ENCODE measurements at places on chromosomes 6 and 20.

DNA sequence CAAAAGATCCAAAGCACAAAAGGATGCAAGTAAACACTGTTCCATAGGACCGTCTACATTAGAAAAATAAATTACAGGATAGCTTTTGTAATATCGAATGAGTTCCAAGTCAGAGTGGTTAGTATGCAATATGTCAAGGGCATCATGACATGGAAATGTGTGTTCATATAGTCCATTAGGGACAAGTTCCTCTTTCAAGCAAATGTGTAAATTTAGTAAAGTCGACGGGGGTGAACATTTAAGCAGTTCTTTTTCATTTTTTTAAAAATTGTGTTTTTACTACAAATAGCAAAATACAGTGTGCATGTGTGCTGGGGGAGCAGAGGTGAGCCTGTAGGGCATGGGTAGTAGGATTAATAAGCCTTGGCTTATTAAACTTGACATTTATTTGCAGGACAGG lies 359.0 kb downstream of the ESR1 start:
- DNase-seq: no peak

- DNase-seq: no peak
Observed at GRCh38 chr6:41637194-41638001, 870 bp upstream of the MDFI start.

- no peak for DNase-seq
Observed at GRCh38 chr20:59125836-59126235, 37.8 kb upstream of the ZNF831 start.

DNA sequence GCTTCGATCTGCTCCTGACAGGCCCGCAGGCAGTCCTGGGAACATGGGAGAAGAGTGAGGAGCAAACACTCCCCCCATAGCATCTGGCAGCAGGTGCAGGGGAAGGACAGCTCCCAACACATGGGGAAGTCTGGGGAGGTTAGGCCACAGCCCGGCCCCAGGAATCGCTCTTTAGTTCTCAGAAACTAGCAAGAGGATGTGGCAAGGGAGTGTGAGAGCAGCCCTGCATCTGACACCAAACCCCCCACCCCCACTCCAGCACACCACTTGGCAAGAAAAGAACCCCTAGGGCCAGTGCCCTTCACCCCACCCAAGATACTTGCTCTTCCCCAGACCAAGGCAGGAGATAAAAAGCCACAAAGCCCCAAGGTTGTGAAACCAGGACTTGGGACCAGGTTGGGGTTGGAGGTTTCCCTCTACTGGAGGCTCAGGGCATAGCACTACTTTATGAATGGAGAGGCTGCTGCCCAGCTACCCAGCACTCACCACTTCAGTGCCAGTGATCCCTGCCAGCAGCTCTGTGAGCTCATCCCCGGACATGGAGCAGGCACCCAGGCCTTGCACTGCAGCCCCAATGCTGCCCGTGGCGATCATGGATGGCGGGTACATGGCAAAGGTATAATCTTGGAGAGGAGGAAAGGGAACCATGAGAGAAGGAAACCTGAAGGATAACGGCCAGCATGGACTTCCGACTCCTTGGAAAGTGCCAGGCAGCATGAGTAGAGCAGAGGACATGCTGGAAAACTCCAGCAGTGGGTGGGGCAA lies 5.4 kb downstream of the CCND3 start:
- peak; percentile 92 for DNase-seq

DNA sequence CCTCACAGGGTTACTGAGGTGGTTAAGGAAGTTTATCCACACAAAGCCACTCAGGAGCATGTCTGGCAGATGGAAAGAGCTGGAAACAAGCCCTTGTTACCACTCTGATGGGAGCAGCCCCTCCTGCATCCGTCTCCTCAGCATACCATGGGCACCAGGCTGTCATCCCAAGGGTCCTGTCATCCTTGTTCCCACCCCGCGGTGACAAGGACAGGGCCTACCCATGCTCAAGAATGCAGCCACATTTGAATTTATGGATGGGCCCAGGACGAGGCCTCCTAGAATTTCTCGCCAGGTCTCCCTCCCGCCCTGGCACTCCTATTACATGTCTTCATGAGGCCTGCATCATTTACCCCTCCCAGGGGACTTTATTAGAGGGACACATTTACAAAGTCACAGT lies 60.0 kb downstream of the NPEPL1 start:
- no peak for DNase-seq

DNA sequence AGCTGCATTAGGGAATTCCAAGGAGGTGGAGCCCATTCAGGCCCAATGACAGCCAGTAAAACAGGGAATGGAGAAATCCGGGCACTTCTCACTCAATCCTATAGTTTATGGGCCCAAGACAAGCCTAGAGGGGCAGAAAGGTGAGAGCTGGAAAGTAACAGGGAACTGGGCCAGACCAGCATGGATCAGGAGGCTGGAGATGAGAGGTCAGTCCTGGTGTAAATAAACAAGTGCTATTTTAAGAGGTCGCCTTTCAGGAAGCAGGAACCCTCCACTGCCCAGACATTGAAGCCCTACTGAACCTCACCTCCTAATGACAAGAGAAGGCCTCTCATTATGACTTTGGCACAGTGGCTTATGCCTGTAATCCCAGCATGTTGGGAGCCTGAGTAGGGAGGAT lies 57.2 kb upstream of the TGM3 start:
- no peak for DNase-seq

DNA sequence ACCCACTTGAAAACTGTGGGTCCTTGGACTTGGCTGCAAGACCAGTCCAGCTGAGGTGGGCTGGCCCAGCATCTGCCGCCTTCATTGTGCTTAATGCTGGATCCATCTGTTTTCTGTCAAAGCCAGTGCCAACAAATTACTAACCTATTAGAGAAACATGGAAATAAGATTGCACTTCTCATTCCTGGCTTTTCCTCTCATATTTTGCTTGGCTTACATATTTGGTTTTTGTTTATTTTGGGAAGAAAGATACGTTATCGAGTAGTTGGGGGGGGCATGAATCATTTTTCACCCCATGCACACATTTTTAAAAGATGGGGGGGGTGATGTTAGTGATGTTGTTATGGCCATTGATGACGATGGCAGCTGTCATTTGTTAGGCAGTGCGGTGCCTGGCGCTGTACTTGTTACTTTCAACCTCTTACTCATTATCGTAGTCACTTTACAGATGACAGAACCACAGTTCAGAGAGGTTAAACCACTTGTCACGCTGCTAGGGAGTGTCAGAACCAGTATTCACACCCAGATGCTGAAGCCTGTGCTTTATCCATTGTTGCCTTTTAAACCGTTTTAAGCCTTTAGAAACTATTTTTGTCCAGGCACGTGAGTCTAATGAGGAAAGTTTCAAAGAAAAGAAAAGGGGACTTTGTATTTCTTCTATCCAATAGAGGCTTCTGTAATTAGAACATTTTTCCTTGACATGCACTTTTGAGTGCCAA lies 180.0 kb downstream of the TMEM242 start:
- DNase-seq: peak; percentile 51

DNA sequence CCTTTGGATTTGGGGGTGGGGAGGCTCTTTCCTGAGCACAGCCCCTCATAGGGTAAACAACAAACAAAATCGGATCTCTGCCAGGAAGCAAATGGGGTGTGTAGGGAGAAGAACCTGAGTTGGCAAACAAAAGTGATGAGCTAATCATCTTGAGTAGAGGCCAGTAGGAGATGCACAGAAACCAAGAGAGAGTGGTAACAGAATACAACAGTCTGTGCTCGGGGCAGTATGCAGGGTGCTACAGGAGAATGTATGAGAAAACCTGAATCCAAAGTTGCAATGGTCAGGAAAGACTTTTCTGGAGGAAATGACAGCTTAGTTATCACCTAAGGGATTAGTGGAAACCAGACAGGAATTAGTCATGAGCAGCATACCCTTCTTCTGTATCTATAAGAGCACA lies 177.8 kb downstream of the CDKAL1 start:
- DNase-seq: no peak

- DNase-seq: no peak
Observed at GRCh38 chr6:54817236-54817635, 29.3 kb upstream of the FAM83B start.

- DNase-seq: no peak
Observed at GRCh38 chr6:145003145-145003544, 718.0 kb downstream of the UTRN start.

DNA sequence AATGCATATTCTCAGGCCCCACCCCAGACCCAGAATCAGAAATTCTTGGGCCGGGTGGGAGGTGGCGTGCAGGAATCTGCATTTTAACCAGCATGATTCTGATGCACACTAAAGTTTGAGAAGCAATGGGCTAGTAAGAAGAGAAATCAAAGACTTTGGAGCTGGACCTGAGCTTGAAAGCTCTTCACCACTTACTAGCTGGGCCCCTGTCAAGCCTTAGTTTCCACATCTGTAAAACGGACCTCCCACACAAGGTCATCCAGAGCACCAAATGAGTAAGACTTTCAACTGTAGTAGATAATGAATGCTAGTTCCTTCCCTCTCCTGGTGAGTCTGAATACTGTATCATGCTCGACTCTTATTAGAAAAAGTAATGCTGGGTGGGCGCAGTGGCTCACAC lies 87.0 kb downstream of the TBC1D7 start:
- no peak for DNase-seq

DNA sequence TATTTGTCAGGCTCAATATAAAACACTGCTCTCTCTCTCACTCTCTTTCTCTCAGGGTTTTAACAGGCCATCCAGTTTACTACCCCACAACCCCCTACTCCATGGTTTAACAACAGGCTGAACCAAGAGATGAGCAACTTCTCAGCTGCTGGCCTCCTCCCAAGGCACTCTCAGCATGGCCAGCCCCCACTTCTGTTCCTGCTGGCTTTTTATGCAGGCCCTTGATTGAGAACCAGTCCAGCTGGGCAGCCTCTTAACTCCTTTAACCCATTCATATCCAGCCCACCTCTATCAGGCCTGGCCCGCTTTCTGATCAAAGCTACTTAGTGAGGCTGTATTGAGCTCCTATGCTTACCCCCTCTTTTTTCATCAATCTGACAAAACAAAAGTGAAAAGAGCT lies 346.8 kb upstream of the POU3F2 start:
- DNase-seq: no peak

- DNase-seq: no peak
Observed at GRCh38 chr6:168791917-168792316, 350.9 kb downstream of the SMOC2 start.

DNA sequence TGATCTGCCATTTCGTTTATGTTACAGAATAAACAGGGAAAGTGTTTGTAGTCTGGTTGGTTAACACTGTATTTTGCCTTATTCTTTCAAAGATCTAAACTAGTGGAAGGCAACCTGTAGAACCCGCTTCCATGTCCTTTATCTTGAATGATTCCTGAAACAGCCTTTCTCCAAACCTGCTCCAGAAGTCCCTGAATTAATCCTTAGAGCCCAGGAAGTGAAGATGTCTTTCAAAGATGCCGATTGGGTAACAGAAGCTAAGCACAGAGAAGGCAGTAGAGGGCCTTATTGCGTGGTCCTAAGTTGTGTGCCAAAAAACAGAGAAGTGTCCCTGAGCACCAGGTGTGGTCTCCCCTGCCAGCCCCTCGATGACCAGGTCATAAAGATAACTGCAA lies 19.2 kb upstream of the ZSCAN16 start:
- DNase-seq: no peak

- no peak for DNase-seq
Observed at GRCh38 chr6:4264081-4264480, 128.7 kb upstream of the ECI2 start.

DNA sequence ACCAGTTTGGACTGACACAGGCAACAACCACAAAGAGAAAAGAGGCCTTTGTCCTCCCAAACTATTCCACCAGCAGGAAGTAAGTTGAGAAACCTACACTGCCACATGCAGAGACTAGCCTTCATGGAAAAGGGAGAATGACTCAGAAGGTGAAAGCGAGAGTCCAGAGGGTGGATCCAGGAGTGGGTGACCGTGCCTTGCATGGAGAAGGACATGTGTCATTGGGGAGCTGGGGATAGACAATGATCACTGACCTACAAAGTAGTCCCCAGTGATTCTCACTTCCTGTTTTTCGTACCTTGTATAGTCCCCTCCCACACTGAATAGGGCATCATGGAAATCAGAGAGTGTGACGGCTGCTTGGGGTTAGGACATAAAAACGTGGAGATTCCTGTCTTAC lies 91.9 kb downstream of the MYLK4 start:
- DNase-seq: no peak

Measured in AG09309 (cell line).